Left colon (tissue), 2 donors: ENCODE measurements at places on chromosomes 16 and 17. TPM values are rescaled to one million over a fixed set of nuclear protein-coding genes. Genes with fewer than 3 reads are reported as not detected.

- peak; percentile 32 for DNase-seq
Observed at GRCh38 chr17:77356690-77357201, 216.0 kb downstream of the SEC14L1 start.

Gene PTX4
- total RNA-seq: not detected

- no peak for DNase-seq
Observed at GRCh38 chr17:6195123-6195522, 124.9 kb downstream of the WSCD1 start.

GRCh38 chr17:42563543-42563942, 1.6 kb downstream of the COASY start:
- DNase-seq: peak; percentile 32
